ENCODE measurements at places on chromosomes 13 and 19. TPM values are rescaled to one million over a fixed set of nuclear protein-coding genes. Genes with fewer than 3 reads are reported as not detected.

ZNF737 gene
- total RNA-seq, result 91.2 TPM

GAPDHS gene
- total RNA-seq, result not detected

FZR1 gene
- 27.5 TPM for total RNA-seq

ZNF665 gene
- 2.7 TPM for total RNA-seq

SYCN gene
- not detected for total RNA-seq

GNG7 gene
- total RNA-seq, result 7.4 TPM

ZNF626 gene
- 29.3 TPM for total RNA-seq

Data from temporal lobe (tissue), 4 donors.